Tongue (tissue), 3 donors: ENCODE measurements at places on chromosomes 3 and 15.

DNA sequence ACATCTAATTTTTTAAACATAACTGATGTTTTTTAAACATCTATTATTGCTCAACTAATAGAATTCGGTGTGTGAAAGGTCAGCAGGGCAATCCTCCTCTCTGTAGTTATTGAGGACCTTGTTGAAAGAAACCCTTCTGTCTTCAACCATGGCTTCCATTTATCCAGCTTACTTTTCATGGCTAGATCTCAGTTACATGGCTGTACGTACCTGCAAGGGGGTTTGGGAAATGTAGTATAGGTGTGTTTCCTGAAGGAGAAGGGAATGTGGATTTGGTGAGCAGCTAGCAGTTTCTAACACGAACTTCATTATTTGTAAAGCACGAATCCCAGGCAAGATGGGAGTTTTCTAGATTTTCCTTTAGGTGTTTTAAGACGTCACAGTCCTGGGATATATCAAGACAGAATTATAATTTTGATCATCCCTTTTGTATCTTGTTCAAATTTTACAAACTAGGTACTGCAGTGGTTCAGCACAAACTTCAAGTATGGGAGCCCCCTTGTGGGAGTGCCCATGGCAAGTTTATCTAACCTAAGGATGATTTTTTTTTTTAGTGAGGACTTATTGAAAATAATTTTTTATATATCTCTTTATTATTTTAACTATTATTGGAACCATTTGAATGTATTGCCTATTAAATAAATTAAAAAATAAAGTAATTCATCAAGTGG, 41.6 kb downstream of the FBXL2 start:
- DNase-seq, result no peak

- no peak for DNase-seq
These were observed 467.1 kb downstream of the RAP2B start for GRCh38 chr3:153629148-153629547.

DNA sequence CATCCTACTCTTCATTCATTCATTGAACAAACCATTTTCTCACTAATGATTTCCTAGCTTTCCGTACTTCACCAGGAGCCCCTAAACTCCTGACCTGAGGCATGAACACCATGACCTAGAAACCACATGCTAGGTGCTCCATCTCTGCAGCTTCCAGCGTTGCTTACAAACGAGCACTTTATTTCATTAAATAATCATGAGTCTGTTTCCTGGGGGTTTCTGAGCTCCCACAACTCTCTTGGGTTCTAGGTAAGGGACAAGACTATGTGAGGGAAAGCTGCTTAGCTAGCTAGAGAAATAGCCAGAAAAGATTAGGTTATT, 1.3 kb downstream of the MAP2K1 start:
- no peak for DNase-seq

DNA sequence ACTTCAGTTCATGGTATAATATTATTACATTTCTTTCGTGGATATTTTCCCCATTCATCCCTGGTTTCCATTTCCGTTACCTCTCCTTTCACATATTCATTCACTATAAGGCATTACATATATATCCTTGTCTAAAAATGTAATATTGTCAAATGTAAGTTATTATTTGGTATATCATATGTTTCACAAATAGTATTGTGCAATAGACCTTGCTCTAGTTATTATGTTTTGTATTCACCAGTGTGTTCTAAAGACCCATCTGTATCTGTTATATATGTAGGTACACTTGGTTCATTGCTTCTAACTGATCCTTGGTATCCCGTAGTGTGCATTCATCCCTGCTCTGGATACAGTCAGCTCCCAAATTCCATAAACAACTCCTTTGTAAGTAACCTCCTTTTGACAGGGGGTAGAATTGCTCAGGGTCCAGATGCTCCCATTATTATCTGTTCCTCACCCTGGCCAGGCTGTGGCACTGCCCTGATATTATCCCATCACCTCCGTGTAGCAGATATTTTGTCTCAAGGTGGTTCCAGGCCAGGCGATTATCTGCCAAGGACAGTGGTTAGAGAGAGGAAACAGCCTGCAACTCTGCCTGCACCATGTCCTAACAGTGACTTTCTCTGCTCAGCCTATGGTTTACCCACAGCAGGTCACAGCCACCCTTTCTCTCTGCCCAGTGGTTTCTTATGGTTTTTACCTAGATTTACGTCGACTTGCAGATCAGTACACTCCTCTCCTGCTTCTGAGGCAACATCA, 29.2 kb downstream of the PAQR9 start:
- DNase-seq, result no peak

GRCh38 chr3:28667646-28668621, 319.3 kb upstream of the AZI2 start:
- DNase-seq, result peak; percentile 85

- no peak for DNase-seq
These were observed 18.2 kb downstream of the COL8A1 start for GRCh38 chr3:99656624-99657023.

- DNase-seq, result peak; percentile 41
These were observed 137.7 kb upstream of the NECTIN3 start for GRCh38 chr3:110933821-110934426.

GRCh38 chr3:146241523-146242240, 9.2 kb downstream of the PLSCR4 start:
- no peak for DNase-seq

DNA sequence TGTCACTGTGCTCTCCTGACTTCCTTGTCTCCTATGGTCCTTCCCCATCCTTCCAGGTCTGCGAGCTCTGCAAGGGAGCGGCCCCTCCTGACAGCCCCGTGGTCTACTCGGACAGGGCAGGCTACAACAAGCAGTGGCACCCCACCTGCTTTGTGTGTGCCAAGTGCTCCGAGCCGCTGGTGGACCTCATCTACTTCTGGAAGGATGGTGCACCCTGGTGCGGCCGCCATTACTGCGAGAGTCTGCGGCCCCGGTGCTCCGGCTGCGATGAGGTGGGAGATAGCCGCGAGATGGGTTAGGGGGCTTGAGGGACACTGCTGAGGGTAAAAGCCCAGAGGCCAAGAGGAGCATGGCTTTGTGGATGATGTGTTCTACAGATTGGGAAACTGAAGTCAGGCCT, 63.8 kb downstream of the LMCD1 start:
- DNase-seq, result no peak

DNA sequence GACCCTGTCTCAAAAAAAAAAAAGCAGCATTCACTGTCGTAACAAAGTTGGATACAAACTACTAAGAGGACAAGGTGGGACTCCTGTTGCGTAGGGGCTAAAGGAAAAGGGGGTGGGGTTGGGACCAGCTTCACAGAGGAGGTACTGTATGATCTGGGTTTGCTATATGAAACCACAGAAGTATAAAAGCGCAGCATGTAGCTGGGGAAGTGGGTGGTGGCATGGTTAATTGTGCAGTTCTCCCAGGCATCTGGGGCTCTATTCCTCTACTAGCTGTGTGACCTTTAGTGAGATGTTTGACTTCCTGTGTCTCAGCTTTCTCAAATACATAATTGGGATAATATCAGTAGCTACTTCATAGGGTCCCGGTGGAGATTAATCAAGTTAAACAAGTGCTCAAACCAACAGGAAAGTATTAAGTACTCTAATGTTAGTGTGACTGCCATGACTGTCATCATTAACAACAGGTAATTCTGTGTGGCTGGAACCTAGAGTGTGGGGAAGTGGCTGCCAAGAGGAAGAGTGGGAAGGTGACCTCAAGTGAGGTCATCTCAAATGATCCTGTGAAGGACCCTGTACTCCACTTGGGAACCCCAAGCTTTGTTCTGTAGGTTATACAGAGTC, 11.5 kb downstream of the PARP16 start:
- DNase-seq, result no peak

DNA sequence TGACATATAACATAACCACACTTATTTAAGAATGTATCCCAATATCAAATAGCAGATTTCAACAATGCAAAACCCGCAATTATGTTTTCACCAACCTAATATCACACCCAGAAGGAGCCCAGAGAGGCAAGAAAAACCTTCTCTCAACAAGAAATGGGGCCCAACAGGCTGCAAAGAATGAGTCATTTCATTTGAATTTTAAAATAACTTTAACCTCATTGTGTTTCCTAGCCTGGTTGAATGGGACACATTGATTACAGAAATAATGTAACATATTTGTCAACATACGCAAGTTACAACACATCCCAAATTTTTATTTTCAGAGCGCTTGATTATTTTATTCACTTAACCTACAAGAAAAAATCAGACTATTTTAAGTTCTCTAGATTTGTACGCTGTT, 365.1 kb upstream of the SLCO3A1 start:
- no peak for DNase-seq

- DNase-seq, result peak; percentile 53
These were observed 134.2 kb downstream of the OTOL1 start for GRCh38 chr3:161630794-161631193.
